Hematopoietic multipotent progenitor cell treated with erythropoietin and hydrocortisone succinate and interleukin-3 and kit ligand, for 8 days (in vitro differentiated cells): ENCODE measurements at places on chromosomes 11 and 22.

DNA sequence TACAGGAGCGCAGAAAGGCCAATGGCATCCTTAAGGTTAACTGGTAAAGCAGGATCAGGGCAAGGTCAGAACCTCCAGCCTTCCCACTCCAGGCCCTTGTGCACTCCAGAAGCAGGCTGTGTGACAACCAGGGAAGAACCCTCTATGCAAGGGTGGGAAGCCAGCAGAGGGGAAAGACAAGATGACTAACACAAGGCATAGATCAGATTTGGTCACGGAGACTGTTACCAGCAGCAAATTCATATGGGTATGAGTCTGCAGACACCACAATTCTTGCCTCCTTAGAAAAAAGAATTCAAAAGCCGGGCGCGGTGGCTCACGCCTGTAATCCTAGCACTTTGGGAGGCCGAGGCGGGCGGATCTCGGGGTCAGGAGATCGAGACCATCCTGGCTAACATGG is 39.8 kb upstream of the MTNR1B start:
- no peak for DNase-seq

DNA sequence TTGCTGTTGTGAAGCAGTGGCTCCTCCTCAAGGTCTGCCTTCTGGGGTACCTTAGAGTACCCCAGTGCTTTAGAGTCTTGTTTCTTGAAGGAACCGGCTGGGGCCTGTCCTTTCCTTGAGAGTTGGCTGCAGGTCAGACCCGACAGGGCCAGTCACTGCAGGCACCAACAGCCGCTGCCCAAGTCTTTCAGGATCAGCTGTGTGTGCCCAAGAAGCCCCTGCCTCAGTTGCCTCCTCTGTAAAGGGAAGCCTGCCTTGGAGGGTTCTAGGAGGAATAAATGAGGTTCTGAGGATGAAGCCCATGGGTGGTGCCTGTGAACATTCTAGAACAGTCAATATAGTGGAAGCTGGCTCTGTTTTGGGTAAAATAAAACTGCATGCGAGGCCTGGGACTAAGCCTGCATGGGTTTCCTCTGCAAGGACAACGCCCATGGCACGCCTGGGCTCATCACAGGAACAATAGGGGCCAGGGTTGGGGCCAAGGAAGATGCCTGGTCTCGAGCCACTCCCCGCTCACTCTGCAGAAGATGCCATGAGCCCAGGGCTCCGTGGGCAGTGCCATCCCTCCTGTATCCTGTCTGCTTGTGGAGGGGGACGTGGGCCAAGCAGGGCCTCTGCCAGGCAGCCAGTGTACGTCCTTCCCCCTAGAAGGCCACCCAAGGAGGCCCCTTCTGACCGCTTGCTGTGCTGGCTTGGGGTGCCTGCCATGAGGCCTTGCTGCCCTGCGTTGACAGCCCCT is 81.6 kb downstream of the MED15 start:
- no peak for DNase-seq

DNA sequence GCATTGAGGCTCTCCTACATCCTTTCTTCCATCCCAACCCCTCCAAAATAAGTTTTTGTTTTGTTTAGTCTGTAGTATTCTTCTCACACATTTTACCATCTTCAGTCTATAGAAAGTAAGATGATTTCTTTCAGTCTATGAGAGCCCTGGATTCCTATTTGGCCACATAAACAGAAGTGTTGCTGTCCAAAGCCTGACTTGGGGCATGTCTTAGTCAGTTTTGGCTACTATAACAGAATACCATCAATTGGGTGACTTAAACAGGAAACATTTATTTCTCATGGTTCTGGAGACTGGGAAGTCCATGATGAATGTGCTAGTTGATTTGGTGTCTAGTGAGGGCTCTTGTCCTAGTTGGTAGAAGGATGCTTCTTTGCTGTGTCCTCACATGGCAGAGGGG is 146.8 kb upstream of the DDI1 start:
- DNase-seq = no peak

GRCh38 chr22:23767673-23768548 is at the start of gene CHCHD10:
TSS of gene CHCHD10 (minus strand) at chr22:23767972. CDS start at chr22:23767874, 98 bp downstream.
- DNase-seq = peak; percentile 83

GRCh38 chr22:45101515-45102227 is 62.1 kb upstream of the NUP50 start:
- peak; percentile 74 for DNase-seq

DNA sequence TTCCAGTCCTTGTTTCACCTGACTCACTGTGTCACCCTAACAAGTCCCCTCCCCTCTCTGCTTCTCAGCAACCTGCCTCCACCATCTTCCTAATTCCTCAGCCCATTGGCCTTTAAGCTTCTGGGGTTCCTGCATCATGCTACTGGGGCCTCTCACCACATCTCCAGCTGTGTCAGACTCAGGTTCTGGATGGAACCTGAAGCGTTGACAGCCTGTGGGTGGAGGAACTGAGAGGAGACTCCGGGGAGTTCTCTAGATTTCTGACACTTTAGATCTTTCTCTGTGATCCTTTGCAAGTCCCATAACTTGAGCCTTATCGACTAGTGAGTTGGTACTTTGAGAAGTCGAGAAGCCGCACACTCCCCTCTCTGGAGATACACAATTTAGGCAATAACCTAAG is 11.6 kb upstream of the SLC5A1 start:
- DNase-seq = no peak

- DNase-seq = no peak
Measured at GRCh38 chr22:48091060-48091650, 1328.7 kb downstream of the TBC1D22A start.

GRCh38 chr11:31233425-31233824 is 136.1 kb downstream of the DCDC1 start:
- DNase-seq = no peak

DNA sequence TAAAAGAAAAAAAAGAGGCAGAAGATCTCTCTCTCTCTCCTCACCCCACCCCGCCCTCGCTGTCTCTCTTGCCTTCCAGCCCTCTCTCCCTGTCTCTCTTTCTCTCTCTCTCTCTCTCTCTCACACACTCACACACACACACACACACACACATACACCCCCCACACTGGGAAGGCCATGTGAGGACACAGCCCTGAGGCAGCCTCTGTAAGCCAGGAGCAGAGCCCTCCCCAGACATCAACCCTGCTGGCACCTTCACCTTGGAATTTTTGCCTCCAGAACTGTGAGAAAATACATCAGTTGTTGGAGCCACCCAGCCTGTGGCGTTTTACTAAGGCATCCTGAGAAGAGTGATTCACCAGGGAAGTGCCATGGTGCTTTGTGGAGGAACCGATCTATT is 14.7 kb downstream of the APOL3 start:
- no peak for DNase-seq

GRCh38 chr11:44036811-44037657 is 10.7 kb upstream of the ACCSL start:
- peak; percentile 69 for DNase-seq

DNA sequence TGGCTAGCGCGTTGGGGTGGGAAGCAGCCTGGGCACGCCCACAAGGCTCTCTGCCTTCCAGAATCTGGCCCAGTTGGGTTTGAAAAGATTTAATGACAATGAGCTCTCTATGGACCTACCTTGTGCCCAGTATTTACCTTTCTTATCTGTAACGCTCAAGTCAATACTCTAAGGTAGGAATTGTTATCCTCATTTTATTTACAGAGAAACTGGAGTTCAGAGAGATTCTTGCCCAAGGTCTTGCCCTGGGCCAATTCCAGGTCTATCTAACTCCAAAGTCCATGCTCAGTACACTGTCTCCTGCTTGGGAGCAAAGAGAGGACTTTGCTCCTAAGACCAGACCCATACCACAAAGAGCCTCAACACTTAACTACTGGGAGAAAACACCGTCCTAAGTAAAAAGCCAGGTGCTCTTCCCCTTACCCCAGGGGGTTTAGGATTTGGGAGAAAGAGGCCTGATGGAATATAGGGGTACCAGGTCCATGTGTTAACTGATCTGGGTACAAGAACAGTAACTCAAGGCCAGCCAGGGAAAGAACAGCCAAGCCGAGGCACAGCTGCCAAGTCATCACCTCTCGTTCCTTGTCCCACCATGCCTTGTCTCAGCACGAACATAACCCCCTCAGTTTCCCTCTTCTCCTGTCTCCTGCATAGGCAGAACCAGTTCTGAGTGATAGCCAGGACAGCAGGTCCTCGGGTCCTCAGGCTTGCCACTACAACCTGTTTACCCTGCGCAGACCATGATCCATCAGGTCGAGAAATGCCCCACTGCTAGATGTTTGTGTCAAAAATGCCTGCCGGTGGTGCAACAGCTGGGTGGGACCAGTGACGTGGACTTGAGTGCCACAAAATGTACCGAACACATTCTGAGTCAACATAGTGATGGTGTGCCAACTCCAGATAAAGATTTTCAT is 14.6 kb downstream of the APOA4 start:
- DNase-seq = no peak

- no peak for DNase-seq
Measured at GRCh38 chr11:124870430-124870829, 5.2 kb downstream of the ROBO3 start.

GRCh38 chr11:10537600-10537999 is 3.4 kb downstream of the RNF141 start:
- DNase-seq = peak; percentile 66

GRCh38 chr11:47388697-47389576 is 10.6 kb upstream of the SPI1 start:
- no peak for DNase-seq

DNA sequence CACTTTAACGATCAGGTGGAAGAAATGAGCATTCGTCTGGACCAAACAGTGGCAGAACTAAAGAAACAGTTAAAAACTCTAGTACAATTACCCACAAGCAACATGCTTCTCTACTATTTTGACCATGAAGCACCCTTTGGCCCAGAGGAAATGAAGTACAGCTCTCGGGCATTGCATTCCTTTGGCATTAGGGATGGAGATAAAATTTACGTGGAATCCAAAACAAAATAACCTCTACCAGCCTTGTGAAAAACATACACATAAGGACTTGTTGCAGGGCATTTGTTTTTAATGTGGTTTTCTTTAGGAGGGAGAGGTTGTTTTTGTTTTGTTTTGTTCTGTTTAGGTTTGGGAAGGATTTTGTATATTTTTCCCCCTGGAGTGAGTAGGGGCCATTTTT is 14.2 kb upstream of the TECTA start:
- no peak for DNase-seq

DNA sequence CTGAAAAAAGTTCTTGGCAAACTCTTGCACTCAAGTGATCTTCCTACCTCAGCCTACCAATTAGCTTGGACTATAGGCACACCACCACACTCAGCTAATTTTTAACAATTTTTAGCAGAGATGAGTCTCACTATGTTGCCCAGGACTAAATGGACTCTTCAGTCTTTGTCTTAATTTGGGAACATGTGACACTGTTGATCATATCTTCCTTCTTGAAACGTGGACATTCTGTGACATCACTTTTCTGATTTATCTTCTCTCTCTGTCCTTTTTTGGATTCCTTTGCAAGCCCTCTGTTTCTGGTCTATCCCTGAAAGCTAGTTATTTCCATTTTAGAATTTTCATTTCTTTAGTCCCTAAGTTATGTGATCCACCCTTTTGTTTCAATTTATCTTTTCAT is 42.0 kb downstream of the RSF1 start:
- DNase-seq = no peak

- peak; percentile 7 for DNase-seq
Measured at GRCh38 chr11:47369676-47370075, 8.7 kb downstream of the SPI1 start.

GRCh38 chr11:10038521-10039302 is 255.3 kb downstream of the SBF2 start:
- DNase-seq = no peak

DNA sequence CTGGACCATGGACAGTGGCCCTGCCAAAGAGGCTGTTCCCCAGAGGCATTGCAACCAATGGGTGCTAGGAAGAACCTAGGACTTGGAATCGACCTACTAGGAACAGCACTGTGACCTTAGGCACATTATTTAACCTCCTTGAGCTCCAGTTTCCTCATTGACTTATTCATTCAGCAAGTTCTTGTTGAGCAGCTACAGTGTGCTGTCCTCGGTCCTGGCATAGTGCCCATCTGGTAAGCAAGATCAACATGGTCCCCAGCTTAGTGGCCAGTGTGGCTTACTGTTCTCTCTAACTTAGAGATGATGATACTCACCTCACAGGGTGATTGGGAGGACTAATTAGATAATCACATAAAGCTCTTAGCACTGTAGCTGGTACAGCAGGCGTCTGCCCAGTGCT is 8.2 kb downstream of the ABCG4 start:
- peak; percentile 36 for DNase-seq

- no peak for DNase-seq
Measured at GRCh38 chr22:44892803-44893730, 116.7 kb downstream of the PHF21B start.

GRCh38 chr22:36478966-36479365 is 2.5 kb downstream of the TXN2 start:
- DNase-seq = peak; percentile 91

DNA sequence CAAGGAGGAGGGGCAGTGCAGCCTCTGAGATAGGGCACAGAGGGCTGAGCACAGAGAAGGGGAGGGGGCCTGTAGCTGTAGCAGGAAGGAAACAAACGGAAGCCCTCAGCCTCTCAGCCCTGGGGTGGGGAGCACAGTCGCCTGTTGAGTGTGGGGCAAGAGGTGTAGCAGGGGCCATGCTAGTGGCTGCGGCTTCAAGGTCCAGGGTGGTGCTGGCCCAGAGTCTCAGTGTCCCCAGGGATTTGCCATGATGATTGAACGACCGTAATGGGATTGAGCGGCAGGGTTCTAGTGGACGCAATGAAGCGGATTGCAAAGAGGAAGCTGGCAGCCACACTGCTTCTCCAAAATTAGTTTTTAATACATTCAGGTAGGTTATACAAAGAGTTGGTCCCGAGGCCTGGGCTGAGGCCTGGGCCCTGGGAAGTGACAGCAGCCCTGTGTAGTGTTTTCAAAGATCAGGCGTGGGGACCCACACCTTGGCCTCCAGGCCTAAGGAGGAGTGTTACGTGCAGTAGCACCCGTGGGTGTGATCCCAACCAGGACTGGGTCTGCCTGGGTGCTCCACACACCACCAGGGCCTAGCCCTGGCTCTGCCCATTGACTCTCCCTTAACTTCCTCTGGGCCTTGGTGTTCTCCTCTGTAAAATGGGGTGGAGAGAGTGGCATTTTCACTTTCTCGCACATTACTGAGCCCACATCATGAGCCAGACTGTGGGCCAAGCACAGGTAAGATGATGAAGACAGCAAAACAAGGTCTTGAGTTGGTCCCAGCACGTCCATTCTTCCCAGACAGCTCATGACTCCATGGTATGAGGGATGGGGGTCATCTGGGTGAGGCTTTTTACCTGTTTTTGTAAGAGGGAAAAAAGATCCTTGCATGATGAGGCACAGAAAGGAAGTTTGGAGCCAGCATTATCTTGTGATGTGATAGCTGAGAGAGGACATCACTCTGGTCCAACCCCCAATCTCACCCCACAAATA is 13.1 kb downstream of the LRRC32 start:
- no peak for DNase-seq

DNA sequence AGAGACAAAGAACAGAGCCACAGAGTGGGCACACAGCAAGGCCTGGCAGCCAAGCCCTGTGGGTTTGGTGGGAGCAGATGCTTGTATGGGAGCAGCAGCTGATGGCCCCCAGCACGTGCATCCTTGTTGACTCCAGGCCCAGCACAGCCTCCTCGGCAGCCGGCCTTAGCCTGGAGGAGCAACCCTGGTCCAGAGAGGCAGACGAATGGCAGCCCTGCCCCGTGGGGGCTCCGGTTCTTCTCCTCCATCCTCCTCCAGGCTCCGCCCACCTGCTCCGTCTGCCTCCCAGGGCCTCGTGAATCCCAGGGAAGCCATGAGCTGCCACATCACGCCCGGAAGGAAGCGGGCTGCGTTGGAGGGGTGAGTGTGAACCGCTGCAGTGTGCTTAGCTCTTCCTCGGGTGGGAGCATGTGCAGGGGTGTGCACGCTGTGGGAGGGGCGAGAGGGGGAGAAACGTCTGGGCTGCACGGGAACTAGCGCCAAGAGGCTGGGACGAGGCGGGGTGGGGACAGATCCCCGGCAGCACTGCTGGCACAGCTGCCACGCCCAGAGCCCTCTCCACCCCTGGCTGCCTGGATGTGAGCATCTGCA is 36.3 kb upstream of the JAM3 start:
- DNase-seq = no peak
